ENCODE measurements at places on chromosomes 13 and 19.

- DNase-seq, result no peak
Measured at GRCh38 chr13:110920038-110920437, 5.2 kb upstream of the ANKRD10 start.

- no peak for DNase-seq
Measured at GRCh38 chr13:32426990-32427851, 709 bp downstream of the N4BP2L1 start.

- no peak for DNase-seq
Measured at GRCh38 chr19:15759962-15760565, 22.3 kb downstream of the OR10H3 start.

DNA sequence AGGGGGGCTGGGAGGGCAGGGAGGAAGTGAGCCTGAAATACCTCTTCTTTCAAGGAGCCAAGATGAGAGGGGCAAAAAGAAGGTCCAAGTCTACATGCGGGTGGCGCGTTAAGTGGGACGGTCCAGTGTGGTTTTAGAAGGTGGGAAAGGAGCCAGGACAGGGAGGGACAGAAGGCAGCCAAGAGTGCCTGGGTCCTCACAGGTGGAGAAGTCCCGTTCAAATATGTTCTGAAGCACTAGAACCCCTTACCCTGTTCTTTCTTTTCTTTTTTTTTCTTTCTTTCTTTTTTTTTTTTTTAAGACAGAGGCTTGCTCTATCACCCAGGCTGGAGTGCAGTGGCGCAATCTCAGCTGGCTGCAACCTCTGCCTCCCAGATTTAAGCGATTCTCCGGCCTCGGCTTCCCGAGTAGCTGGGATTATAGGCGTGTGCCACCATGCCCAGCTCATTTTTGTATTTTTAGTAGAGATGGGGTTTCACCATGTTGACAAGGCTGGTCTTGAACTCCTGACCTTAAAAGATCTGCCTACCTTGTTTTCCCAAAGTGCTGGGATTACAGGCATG, 7.4 kb downstream of the CAMSAP3 start:
- no peak for DNase-seq

- DNase-seq, result no peak
Measured at GRCh38 chr13:40801255-40802217, 12.1 kb downstream of the SLC25A15 start.

DNA sequence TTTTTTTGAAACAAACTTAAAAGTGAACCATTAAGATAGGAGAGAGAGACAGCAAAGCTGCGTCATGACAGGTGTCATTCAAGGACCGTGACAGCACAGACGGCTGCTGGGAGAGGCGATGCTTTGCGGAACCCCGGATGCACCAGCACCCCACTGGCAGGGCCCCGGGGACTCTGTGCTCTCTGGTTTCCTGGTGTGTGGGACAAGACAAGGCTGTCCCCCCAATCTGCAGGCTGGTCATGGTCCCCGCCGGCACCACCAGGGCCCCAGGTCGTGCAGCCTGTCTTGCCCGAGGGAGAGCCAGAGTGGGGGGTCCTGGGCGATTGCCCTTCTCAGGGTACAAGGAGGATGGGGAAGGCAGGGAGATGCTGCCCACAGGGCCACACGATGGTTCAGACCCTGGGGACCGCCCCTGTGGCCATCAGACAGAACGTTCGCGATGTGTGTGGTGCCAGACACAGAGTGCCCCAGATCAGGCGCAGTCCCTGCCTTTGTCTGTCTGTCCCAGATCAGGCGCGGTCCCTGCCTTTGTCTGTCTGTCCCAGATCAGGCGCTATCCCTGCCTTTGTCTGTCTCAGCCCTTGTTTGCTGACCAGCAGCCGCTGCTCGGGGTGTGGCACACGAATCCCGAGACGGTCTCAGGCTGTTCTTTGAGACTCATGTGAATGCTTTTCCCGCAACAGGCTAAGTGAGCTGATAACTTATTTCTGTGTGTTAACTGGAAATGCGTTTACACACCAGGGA, 36.1 kb downstream of the ADPRHL1 start:
- no peak for DNase-seq

DNA sequence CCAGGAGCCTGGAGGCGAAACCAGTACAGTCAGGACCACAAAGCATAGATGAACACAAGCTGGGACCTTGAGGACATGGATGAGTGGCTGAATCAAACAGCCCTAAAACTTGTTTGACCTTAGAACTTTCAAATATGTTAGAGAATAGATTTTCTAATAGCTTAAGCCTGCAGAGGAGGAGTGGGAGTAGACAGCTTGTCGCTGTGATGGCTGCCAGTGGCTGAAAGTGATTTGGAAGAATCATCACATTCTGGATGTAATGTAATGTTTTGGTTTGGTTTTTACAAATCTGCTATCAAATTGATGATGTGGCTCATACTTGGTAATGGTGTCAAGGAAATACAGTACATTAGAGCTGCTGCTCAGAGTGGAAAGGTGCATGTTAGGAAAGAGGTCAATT, 12.0 kb downstream of the IGFL3 start:
- no peak for DNase-seq

- no peak for DNase-seq
Measured at GRCh38 chr13:39672378-39673132, 17.1 kb downstream of the COG6 start.

DNA sequence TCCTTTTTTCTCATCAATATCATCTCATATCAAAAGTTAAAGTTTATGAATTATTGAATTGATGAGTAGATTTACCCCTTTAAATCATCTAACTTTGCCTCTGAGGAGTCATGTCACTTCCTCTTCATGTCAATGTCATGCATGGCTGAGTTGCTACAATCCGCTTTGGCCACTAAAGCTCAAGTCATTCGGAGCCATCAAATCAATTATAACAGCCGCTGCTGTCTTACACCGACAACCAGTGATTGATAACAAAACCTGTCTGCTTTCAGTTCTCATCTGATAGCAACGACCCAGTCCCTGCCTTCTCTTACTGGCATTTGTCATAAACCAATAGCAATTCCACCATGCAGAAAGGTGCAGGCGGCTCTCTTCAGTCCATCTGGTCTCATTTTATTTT, 429.3 kb downstream of the DIAPH3 start:
- no peak for DNase-seq

DNA sequence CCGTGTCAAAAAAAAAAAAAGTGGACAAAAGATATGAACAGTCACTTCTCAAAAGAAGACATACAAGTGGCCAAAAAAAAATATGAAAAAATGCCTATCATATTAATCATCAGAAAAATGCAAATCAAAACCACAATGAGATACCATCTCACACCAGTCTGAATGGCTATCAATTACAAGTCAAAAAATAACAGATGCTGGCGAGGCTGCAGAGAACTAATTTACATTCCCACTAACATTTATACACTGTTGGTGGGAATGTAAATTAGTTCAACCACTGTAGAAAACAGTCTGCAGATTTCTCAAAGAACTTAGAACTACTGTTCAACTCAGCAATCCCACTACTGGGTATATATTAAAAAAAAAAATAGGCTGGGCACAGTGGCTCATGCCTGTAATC, 26.5 kb upstream of the FOXO1 start:
- DNase-seq, result no peak

DNA sequence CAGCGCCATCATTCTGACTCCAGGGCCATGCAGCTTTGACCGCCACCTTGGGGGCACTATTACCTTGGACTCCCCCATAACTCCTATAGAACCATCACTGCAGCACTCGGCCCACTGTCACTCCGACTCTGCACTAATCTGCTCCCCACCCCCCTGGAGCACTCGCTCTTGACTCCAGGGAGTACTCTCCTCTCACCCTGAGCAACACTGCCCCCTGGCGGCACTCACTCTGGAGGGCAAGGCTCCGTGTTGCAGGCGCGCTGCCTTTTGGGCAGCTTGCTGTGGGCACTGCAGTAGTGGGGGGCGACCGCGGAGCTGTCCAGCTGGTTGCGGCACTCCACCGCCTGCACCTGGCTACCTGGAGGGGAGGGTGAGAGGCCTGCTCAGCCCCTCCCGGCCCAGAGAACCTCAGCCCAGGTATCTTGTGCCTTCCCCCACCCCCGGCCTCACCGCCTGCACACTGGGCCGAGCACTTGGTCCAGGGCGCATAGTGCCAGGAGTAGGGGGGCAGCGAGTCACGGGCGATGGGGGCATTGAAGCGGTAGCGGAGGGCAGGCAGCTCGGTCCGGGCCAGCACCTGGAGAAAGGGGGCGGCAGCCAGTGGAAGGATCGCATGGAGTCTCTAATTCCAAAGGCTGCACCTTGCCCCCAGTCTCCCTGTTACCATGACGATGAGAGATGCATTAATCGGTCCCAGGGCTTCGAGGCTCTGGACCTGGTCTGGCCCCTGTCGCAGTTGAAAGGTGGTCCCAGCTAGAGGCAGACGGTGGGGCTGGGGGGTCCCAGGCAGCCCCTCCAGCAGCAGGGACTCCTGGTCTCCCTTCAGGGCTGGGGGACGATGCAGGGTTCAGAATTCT, 8.9 kb upstream of the MYO1F start:
- DNase-seq, result peak; percentile 6

GRCh38 chr19:46624958-46625661, at the start of gene PTGIR:
TSS of gene PTGIR (minus strand) at chr19:46625089. CDS start at chr19:46624225, 864 bp downstream.
- no peak for DNase-seq

DNA sequence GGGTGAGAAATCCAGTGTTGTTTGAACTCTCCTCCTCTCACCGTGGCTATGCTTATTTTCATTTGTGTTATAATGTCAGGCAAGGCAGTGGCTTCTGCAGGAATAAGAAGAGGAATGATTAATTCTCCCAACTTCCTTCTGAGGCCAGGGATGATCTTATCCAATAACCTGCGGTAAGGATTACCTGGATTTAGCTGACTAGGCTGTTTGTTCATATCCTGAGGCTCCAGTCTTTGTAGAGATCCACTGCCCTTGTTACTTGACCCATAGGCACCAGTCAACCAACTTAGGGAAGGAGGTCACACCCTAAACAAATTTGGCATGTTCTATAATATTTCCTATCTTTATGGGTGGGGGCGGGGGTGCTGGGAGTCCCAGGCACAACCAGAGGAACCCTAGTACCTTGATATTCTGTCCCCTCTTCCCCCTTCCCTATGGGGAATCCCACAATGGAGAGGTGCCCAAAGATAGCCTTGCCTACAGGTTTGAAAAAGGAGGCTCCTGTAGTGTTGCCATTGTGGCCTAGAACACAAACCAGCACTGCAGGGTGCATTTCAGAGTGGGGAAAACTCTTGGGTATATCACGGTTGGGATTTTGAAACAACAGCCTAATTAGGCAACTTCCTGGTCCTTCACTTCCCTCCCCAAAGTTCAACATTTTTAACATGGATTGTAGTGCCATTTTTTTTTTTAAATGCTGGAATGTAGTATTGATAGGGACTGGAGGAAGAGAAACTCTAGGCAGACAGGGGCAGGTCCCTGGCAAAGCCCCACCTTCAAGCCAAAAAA, 977.5 kb upstream of the SPRY2 start:
- no peak for DNase-seq
